Posterior vena cava (tissue), 2 donors: ENCODE measurements at places on chromosomes 3 and 15. TPM values are rescaled to one million over a fixed set of nuclear protein-coding genes. Genes with fewer than 3 reads are reported as not detected.

- DNase-seq, result no peak
Measured at GRCh38 chr15:26049900-26050657, 187.0 kb upstream of the ATP10A start.

DNA sequence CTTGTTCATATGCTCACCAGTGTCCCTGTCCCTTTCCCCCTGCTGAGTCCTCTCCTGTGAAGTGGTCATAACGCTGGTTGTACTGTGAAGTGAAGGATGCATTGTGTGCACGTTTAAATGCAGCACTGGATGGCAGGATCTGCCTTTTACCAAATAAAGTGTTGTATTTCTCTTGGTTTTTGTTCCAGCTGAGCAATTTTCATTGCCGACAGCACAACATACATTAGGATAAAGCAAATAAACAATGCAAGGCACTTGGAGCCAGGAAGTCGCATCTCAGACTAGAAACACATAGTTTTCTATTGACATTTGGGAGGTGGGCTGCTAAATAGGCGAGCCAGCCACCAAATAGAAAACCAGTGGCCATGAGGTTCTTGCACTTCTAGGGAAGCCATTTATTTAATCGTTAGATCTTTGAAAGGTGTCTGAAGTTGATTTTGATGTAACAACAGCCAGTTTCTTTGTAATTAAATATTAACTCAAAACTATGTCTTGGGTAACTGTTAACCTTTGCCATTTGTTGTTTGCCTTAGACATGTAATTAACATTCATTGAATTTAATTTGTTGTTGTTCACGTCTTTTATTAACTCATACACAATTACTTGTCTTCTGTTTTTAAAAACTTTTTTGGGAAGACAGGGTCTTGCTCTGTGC, 185.3 kb downstream of the FNDC3B start:
- no peak for DNase-seq

GRCh38 chr3:52052831-52053306, 3.5 kb downstream of the DUSP7 start:
- DNase-seq, result peak; percentile 96

DNA sequence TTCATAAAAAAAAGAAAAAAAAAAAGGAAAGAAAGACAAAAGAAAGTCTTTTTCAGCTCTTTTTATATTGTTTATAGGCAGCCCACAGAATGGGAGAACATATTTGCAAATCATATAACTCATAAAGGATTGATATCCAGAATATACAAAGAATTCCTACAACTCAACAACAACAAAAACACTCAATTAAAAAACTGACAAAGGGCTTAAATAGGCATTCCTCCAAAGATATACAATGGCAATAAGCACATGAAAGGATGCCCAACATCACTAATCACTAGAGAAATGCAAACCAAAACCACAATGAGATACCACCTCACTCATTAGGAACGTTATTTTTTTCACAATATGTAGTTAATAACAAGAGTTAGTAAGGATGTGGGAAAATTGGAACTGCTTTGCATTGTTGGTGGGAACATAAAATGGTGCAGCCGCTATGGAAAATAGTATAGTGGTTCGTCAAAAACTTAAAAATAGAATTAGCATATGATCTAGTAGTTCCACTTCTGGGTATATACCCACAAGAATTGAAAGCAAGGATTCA, 54.2 kb upstream of the CMTM8 start:
- DNase-seq, result no peak

Gene TJP1
- 101 TPM for total RNA-seq

Gene SLC22A14
- total RNA-seq, result not detected

Gene CCR2
- 2.5 TPM for total RNA-seq

Gene CMTM8
- total RNA-seq, result 3.2 TPM

Gene SCG3
- total RNA-seq, result 0.14 TPM

Gene ALS2CL
- 12.1 TPM for total RNA-seq
